NCI-H2227 treated with DMSO at 0.1 percent for 48 hours (cell line): ENCODE measurements at places on chromosomes 6 and 20.
A peak's percentile ranks its signal among the peaks of the same experiment; 100 is the strongest.

GRCh38 chr20:44780226-44780625 is 30.1 kb downstream of the RIMS4 start:
- DNase-seq = no peak

DNA sequence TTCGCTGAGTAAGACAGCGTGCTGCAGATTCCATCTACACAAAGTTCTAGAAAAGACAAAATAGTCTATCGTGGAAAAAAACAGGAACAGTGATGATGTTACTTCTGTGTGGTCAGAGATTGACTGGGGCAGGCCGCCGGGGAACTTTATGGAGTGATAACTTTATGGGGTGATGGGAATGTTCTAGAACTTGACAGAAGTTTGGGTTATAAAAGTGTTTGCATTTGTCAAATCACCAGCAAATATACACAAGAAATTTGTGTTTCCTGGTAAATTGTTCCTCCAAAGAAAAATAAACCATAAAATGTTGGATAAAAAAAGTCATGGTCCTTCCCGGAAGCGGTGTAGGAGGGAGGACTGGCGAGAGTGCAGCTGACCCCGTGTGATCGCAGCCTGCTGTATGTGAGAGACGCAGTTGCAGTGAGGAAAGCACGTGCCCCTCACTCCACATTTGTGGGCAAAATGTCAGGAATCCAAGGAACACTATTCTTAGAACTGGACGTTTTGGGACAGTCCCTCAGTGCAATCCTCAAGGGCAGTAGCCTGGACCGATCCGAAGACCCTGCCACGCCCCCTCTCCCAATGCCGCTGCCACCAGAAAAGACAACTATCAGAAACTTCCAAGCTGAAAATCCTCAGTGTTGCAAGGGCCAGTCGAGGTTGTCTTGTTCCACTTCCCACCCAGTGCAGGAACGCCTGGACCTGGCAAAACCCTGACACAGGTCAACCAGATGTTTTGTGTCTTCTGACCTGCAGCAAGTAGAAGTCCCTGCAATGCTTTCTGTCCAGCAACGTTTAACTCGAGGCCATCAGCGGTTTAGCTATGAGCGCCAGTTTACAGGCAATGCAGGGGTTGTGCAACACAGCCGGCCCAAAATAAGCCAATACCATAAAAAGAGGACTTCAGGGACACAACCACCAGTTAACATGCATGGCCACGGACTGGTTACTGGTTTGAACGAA is 80.5 kb upstream of the QKI start:
- DNase-seq = no peak

DNA sequence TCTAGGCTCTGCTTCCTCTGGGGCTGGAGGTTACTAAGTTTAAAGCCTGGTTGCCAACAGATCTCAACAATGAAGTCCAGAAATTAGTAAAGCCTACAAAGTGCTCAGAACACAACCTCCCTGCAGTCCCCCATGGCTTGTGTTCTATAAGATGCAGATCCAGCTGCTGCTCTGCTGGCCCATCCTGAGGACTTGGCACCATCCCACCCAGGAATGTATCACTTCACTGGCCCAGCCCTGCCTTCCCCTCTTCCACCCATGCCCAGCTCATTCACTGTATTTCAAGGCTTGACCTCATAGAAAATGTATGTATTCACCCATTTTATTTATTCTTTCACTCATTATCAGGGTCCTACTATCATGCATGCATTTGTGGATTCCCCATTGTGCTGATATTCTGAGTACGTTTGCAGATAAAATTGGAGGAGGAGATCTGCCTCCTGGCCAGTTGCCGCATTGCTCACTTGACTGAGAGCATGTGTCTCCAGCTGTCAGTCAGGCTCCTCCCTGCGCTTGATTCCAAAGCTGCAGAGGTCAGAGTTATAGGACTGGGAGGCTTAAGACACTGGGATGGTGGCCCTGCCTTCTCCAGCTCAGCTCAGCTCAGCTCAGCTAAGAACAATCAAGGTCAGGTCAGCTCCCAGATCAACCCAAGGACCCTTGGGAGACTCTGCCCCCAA is 104.8 kb downstream of the MAFB start:
- DNase-seq = no peak

GRCh38 chr6:111520524-111520923 is 37.5 kb upstream of the REV3L start:
- DNase-seq = no peak

DNA sequence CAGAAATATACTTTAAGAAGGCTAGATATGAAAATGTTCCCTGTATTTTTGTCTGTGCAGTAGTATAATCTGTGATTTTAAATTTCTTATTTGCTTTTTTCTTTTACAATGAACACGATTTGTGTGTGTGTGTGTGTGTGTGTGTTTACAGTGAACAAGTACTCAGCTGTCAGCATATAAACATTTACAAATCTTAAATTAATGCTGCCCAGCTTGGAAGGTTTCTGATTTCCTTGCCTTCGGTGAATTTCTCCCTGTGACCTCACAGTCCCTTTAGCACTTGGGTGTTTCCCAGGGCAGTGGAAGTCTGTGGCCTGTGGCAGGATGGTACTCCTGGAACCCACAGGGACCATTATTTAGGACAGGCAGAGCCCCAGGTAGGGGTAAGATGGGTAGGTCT is 37.6 kb downstream of the TXLNB start:
- no peak for DNase-seq

DNA sequence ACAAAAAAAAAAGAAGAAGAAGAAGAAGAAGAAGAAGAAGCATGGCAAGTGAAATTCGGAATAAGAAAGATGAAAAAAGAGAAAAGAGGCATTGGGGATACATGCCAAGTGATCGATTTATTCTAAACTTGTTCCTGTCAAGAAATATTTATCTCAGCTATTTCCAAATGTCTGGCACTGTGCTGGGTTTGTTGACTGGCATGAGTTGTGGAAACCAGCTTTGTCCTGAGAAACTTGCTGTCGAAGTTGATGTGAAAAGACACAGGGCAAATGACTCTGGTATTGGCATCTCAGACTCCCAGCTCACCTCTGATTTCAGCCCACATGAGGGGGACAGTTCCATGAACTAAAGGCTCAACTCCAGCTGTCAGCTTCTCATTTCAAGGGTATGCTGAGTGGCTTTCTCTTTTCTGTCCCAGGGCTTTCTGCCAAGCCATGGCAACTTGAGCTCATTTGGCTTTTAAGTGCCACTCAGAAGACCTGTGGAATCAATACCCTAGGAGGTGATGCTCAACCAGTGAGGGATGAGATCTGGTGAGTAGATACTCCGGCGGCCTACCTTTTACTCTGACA is 253.3 kb upstream of the JAG1 start:
- DNase-seq = no peak

GRCh38 chr6:30880698-30881252 is 3.5 kb upstream of the DDR1 start:
- DNase-seq = peak; percentile 71

DNA sequence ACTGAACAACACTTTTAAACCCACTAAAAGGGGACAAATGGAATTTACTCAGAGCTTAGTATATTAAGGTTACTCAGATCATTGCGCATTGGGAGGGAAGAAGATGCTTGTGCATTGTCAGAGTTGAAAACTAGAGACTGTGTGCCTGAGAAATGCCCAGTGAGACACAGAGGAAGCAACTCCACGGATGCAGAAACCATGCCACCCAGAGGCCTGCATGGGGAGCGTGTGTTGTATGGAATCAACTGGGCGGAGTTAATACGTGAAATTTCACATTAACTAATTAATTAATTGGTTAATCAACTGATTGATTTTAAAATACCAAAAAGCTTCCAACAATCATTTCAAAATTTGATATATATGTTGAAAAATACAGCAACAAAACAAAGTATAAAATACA is 391.6 kb downstream of the PLCB1 start:
- no peak for DNase-seq

GRCh38 chr20:63328026-63328700 is 33.0 kb downstream of the CHRNA4 start:
- DNase-seq = no peak

- DNase-seq = no peak
These were observed 74.8 kb downstream of the PHACTR1 start for GRCh38 chr6:12791371-12791770.

GRCh38 chr20:10169752-10170151 is 48.9 kb upstream of the SNAP25 start:
- no peak for DNase-seq

- DNase-seq = no peak
These were observed 77.9 kb downstream of the PCSK2 start for GRCh38 chr20:17304774-17305173.

DNA sequence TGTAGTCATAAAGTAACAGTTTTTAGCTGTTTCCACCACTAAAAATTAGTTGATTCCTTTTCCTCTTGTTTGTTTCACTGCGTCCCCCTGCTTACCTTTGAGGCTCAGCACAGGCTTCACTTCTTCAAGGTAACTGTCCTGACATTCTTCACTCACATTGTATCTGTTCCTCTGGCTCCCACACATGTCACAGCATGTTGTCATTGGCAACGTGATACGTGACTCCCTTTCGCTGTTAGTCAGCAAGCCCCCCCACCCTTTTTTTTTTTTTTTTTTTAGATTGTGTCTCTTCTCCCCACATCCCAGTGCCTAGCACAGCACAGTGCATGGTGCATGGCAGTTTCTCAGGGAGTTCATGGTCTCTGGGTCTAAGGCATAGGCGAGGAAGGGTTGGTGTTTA is 13.3 kb downstream of the VAPB start:
- no peak for DNase-seq

- no peak for DNase-seq
These were observed 10.6 kb downstream of the PNPLA1 start for GRCh38 chr6:36280467-36280866.

DNA sequence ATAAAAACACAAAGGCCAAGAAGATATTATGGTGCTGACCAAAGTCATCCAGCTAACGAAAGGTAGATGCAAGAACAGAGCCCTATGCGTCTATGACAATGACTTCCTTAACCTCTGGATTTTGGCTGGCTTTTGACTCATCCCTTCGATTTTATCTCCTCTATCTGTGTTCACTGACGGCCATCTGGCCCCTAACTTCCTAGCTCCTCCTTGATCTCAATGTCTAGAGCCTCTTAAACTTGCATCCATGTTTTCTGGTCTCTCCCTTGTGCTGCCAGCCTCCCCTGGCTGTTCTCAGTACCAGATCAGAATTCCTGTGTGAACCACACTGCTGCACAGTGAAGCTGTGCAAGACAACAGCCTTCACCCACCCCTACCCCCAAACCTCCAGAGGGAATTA is 452.9 kb downstream of the UTRN start:
- DNase-seq = no peak

- DNase-seq = no peak
These were observed 25.2 kb downstream of the RFPL4B start for GRCh38 chr6:112372226-112372806.

GRCh38 chr20:9374072-9374471 is 140.3 kb upstream of the LAMP5 start:
- no peak for DNase-seq

DNA sequence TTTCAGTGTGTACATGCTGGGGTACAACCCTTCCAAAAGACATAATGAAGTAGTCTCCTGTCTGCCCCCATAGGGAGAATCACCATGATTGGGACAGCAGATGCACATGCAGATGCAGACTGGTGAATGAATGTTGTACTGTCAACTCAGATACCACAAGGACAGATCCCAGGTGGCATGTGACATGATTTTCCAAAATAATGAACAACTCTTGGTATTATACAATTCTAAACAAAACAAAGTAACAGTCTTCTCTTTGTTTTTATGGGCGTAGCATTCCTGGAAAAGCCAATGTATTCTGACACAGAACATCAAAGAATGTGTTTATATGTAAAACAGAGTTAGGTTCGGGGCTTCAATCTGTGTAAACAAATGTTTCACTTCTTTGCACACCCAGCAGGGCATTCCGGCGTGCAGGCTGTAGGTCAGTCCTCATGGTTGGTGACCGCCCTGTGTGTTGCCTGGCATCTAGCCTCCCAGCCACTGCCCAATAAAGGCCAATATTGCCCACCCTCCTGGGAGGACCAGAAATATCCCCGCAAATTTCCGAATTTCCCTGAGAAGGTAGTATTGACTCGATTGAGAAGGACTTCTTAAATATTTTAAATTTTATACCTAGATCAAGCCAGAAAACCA is 127.7 kb downstream of the KLHL32 start:
- DNase-seq = no peak

DNA sequence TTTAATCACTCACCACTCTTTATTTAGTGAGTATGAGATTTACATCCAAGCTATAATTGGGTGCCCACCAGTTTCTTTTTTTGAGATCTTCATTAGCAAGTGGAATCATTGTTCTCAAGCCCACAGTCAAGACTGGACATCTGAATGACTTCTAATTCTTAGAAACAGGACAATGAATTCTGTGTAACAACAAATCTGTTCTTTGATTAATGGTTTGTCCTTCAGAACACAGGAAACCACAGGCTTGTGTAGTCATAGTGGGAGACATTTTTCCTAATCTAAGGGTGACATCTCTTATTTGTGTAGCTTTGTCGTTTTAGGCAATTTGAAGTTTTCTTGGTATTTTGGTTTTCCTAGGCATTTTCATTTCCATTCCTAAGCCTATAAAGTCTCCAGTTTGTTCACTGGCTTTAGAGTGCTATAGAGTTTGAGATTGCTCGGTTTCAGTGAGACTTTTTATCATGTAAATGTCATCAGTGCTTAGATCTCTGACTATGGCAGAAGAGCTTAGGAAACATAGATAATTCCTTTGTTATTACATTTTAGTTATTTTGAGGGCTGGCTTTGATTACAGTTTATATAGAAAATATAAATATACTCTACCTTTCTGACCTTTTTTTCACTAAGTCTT is 903.9 kb upstream of the MAP3K7 start:
- no peak for DNase-seq

GRCh38 chr6:3489961-3490624 is 33.2 kb upstream of the SLC22A23 start:
- DNase-seq = no peak

DNA sequence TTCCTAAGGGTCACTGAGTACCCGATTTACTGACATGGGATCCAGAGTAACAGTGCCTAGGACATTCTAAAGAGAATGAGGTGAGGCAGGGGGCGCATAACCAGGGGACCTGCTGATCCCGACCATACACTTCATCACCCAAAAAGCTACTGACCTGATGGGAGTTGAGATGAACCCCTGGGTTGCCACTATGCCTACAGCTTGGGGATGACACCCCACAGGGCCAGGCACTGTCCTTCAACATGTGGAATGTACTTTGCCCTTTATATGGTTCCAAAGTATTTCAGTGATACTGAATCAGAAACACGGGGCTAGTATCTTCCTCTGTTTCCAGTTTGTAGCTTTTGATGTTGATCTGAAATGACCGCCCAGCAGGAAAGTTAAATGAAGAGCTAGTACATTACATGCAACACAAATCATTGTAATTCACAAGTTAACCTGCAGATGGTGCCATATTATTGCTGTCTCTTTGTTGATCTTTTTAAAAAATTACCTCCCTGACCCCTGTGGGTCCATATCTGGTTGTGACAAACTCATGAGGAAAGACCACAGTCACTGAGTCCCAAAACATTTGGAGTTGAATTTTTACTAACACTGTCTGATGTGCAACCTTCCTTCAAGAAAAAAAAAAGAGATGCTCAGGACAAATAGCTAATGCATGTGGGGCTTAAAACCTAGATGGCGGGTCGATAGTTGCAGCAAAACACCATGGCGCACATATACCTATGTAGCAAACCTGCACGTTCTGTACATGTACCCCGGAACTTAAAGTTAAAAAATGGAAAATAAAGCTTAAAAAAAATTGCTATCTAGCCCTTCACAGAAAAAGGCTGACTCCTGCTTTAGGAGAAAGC is 42.7 kb upstream of the GCNT2 start:
- DNase-seq = peak; percentile 27

GRCh38 chr6:13694562-13694961 is 17.1 kb downstream of the RANBP9 start:
- no peak for DNase-seq

- DNase-seq = no peak
These were observed 29.0 kb upstream of the PTCHD4 start for GRCh38 chr6:48139818-48140614.
